ENCODE measurements at places on chromosomes 2 and 18.

GRCh38 chr2:200042102-200042735 lies 86.8 kb downstream of the MAIP1 start:
- no peak for DNase-seq

GRCh38 chr18:79581911-79582310 lies 97.7 kb upstream of the CTDP1 start:
- DNase-seq = no peak

GRCh38 chr2:183998041-183998796 lies 600.1 kb upstream of the ZNF804A start:
- DNase-seq = no peak

- no peak for DNase-seq
Measured at GRCh38 chr2:189608170-189608569, 27.6 kb upstream of the SLC40A1 start.

GRCh38 chr2:233817995-233818638 lies 36.2 kb downstream of the HJURP start:
- DNase-seq = no peak

DNA sequence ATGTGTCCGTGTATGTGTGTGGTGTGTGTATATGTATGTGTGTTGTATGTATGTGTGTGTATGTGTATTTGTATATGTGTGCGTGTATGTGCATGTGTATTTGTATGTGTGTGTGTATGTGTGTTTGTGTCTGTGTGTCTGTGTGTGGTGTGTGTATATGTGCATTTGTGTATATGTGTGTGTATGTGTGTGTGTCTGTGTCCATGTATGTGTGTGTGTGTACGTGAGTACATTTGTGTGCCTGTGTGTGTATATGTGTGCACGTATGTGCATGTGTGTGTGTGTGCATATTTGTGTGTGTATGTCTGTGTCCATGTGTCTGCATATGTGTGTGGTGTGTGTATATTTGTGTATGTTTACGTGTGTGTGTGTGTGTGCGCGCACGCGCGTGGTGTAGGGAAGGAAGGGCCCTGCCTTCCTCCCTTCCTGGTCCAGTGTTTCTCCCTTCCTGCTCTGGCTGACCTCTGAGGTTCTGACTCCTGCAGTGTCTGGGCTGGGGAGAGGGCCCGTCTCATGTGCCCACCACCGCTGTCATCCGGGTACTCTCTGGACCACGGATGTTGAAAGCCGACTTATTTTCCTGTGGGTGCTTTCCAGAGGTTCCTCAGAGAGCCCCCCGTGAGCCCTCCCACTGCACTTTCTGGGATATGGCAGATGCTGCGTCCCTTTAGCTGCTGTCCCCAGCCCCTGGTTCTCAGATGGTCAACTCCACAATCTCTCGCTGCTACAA lies 209.5 kb downstream of the DYSF start:
- no peak for DNase-seq

DNA sequence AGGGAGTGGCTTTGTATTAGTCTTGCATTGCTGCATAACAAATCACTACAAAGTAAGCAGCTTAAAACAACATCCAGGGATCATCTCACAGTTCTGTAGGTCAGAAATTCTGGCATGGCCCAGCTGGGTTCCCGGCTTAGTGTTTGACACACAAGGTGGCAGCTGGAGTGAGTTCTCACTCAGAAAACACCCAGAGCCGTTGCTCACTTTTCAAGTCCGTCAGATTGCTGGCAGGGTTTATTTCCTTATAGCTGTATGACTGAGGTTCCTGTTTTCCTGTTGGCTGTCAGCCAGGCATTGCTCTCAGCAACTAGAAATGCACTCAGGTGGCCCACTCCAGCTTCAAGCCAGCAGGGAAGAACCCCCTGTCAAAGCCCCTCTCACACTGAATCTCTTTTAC lies 324.1 kb downstream of the CCDC178 start:
- DNase-seq = no peak

GRCh38 chr2:239802185-239802649 lies 222.9 kb downstream of the NDUFA10 start:
- no peak for DNase-seq

- DNase-seq = no peak
Measured at GRCh38 chr2:114083717-114084387, 194.0 kb downstream of the ACTR3 start.

GRCh38 chr18:42047721-42048120 lies 92.7 kb downstream of the PIK3C3 start:
- DNase-seq = no peak

GRCh38 chr2:205463466-205464025 lies 218.8 kb upstream of the NRP2 start:
- no peak for DNase-seq

- no peak for DNase-seq
Measured at GRCh38 chr2:1727796-1728474, 16.4 kb downstream of the PXDN start.

- no peak for DNase-seq
Measured at GRCh38 chr2:127220102-127220767, at the start of gene CYP27C1. Gene CYP27C1 (minus strand): TSS chr2:127220299. CDS start chr2:127220270, 29 bp downstream.
